Left kidney (tissue), 8 donors: ENCODE measurements at places on chromosomes 5 and 9. TPM values are rescaled to one million over a fixed set of nuclear protein-coding genes. Genes with fewer than 3 reads are reported as not detected.

- DNase-seq: no peak
Observed at GRCh38 chr5:74665273-74665672, 19.8 kb upstream of the HEXB start.

The DPP7 gene
- polyA plus RNA-seq: 16.8 TPM

DNA sequence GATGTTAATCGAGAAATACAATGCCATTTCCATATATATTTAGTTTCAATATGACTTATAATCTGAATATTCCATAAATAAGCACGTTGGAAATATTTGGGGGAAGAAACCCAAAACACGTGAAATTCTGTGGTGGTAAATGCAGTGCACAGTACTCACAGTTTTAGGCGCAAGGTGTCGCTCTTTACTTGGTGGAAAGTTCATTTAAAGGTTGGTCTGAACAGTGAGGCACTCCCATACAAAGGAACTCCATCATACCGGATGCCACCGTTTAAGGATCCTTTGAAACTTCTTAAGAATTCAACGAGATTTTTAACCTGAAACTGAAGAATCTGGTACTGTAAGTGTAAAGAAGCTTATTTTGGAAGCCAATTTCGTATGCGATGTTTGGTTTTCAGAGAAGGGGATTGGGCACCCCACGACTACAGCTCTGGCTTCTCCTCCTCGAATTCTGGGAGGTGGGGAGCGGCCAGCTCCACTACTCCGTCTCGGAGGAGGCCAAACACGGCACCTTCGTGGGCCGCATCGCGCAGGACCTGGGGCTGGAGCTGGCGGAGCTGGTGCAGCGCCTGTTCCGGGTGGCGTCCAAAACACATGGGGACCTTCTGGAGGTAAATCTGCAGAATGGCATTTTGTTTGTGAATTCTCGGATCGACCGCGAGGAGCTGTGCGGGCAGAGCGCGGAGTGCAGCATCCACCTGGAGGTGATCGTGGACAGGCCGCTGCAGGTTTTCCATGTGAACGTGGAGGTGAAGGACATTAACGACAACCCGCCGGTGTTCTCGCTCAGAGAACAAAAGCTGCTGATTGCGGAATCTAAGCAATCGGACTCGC is at the start of gene PCDHA11:
TSS of gene PCDHA11 (plus strand) at position 237 of the 834 bp plus-strand sequence. CDS start at position 384, 147 bp downstream.
- DNase-seq: no peak

- no peak for DNase-seq
Observed at GRCh38 chr5:130762031-130762430, 403.0 kb downstream of the HINT1 start.

- DNase-seq: no peak
Observed at GRCh38 chr5:33210978-33211377, 229.8 kb upstream of the TARS1 start.

DNA sequence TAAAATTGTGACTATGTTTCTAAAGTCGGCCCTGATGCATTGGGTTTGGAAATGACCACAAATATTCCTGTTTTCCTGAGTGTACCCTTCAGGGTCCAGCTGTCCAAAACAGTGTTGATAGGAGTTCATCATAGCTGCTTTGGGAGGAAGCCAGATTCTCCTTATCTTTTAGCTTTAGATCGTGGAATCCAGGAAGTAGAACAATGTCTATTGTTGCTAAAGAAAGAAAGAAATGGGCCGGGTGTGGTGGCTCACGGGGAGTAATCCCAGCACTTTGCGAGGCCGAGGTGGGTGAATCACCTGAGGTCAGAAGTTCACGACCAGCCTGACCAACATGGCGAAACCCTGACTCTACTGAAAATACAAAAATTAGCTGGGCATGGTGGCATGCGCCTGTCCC is 9.5 kb downstream of the CAVIN4 start:
- DNase-seq: no peak

The PCDHB8 gene
- polyA plus RNA-seq: 2.6 TPM

The RAD17 gene
- 48.0 TPM for polyA plus RNA-seq

- DNase-seq: no peak
Observed at GRCh38 chr5:88727705-88728313, 155.2 kb downstream of the MEF2C start.

- no peak for DNase-seq
Observed at GRCh38 chr5:98099448-98100105, 673.9 kb upstream of the RGMB start.
